Caki2 (cell line): ENCODE measurements at places on chromosomes 7 and 10. TPM values are rescaled to one million over a fixed set of nuclear protein-coding genes. Genes with fewer than 3 reads are reported as not detected.
A peak's percentile ranks its signal among the peaks of the same experiment; 100 is the strongest.

GRCh38 chr10:78520737-78521430 lies 487.2 kb downstream of the RPS24 start:
- peak; percentile 64 for DNase-seq

DNA sequence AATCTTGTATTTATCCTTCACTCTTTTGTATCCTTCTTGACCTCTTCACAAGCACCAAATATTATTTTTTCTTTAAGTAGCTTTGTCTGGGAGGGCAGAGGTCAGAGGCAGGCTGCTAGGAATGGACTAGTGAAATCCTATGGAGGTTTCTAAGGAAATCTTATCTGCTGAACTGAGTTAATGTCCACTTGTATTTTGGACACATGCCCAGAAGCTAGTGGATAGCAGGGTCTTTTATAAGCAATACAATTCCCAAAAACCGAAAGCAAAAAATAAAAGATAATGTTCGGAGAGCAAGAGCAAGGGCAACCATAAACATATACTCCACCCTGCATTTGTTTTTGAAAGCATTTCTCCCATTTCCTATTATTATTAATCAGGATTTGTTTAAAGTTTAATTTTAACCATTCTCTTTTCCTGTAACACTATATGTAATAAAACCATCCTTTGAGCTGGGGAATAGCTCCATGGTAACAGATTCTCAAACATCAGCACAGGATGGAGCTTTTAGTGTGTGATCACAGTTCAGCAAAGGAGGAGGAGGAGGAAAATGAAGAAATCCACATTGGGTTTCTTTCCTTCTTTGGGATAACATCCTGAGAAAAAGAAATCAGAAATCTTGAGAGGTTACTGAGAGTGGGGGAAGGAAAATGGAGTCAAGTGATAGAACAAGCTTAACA lies 328.2 kb upstream of the LRRN3 start:
- no peak for DNase-seq

The SPDYE2B gene
- not detected in 2 replicates for total RNA-seq

- DNase-seq = no peak
These were observed 473.2 kb downstream of the REEP3 start for GRCh38 chr10:63994371-63994770.

- no peak for DNase-seq
These were observed 211.3 kb downstream of the MBL2 start for GRCh38 chr10:52561322-52561721.

GRCh38 chr7:118312051-118312450 lies 87.5 kb downstream of the ANKRD7 start:
- DNase-seq = peak; percentile 51

DNA sequence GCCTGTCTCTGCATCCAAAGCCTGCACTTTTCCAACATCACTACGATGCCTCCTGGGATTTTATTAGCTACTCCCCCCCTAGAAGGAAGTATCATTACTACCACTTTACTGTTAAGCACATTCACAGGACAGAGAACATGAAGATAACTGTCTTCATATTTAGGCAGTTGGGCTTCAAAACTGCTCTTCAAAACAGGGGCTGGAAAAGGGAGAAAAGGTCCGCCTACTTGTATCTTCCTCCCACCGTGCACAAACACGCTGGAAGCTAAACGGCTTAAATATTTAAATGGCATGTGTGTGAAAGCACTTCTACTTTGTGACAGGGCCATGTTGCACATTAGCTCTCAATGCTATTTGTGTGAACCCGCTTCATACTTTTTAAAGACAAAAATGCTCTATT lies 999 bp downstream of the ITIH5 start:
- no peak for DNase-seq

The SPDYE2 gene
- total RNA-seq = not detected in 2 replicates

DNA sequence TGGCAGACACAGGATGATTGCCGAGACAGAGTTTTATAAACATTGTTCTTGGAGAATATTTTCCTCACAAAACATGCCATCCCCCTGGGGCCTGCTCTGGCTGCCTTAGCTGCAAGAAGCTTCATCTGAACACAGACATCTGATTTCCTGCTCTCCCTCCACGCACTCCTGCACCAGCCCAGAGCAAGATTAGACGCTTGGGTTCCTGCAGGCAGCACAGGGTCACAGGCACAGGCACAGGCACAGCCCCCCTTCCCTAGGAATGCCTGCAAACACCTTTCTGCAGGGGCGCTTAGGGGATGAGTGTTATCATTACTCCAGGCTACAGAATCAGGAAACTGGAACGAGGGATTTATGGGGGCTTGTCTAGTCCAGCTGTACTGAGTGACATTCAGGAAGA lies 450.3 kb downstream of the GRID1 start:
- peak; percentile 56 for DNase-seq

GRCh38 chr7:23346316-23346715 lies 47.2 kb downstream of the MALSU1 start:
- no peak for DNase-seq

The PSD gene
- 0.78 and 0.87 TPM in 2 replicates for total RNA-seq

DNA sequence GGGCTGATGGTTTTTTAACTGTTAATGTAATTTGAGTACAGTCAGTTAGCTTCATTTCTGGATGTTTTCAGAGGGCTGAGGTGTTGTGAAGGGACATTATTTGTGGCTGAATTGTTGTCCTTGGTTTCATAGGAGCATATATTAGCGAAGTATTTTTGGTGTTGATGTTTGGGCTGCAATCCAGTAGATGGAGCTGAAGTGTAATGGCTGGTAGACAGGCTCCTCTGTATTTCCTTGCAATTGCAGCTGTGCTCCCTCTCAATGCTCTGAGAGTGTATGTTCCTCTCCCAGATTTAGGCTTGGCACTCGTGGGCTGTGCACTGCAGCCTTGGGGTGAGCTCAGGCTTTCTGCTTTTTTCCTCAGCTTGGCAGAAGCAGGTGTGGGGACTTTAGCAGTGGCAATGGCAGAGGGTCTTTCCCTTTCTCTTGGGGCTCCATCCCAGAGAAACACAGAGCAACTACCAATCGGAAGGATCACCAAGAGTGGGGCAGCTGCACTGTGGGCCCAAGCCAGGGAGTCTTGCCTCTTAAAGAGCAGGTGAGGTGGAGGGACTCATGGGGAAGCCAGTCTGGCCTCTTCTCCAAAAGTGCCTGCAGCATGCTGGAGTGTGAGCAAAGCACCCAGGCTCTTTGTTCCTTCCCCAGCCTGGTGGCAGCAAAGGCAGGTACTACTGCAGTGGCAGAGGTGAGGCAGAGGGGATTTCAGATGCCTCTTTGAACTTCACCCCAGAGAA lies 544.4 kb downstream of the SH2D4B start:
- peak; percentile 7 for DNase-seq

- DNase-seq = no peak
These were observed 77.3 kb downstream of the PARD3 start for GRCh38 chr10:34737772-34738169.

- no peak for DNase-seq
These were observed 68.0 kb upstream of the KLF6 start for GRCh38 chr10:3853016-3853415.

The CDK5 gene
- total RNA-seq = 30.1 and 37.2 TPM in 2 replicates

DNA sequence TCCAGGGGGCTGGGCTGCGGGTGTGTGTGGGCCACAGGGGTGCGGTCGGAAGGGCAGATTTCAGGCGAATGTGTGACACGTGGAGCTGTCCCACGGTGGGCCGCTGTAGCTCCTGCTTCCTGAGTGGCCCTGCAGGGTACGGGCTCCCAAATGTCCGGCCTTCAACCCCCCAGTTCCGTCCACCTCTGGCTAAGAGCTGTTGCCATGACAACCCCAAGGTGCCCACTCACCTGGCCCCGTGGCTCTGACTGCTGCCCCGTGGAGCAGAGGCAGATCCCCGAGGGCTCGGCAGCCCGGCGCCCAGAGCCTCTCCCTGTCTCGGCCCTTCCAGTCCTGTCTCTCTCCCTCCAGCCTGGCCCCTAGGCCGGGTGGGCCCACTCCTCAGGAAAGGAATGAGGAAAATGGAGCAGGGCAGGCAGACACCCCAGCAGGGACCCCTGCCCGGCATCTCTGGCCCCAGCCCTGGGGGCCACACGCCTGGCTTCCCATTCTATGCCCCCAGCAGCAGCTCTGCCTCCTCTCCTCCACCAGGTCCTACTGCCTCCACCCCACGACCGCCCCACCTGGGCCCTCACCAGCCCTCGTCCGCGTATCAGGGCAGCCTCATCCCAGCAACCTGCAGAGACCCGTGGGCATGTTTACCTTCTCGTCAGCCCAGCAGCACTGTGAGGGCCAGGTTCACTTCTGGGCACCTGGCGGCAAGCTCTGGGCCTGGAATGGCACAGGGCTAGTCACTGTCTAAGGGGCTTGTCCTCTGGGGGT lies 215.6 kb downstream of the ELFN1 start:
- no peak for DNase-seq

DNA sequence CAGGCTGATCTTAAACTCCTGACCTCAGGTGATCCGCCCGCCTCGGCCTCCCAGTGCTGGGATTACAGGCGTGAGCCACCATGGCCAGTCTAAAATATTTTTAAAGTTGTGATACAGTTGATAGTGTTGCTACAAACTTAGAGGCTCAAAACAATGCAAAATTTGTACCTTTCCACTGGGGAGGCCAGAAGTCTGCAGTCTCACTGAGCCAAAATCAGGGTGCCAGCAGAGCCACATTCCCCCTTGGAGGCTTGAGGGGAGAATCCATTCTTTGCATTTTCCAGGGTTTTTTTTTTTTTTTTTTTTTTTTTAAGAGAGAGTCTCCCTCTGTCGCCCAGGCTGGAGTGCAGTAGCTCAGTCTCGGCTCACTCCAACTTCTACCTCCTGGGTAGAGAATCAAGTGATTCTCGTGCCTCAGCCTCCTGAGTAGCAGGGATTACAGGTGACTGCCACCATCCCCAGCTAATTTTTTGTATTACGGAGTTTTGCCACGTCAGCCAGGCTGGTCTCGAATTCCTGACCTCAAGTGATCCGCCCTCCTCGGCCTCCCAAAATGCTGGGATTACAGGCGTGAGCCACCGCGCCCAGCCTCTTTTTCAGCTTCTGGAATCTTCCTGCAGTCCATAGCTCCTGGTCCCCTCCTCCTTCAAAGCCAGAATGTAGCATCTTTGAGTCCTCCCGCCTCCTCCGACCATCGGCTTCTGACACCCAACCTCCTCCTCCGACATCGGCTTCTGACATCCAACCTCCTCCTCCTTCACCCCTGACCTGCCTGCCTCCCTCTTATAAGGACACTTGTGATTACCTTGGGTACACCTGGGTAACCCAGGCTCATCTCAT lies 37.2 kb downstream of the KLRG2 start:
- no peak for DNase-seq

DNA sequence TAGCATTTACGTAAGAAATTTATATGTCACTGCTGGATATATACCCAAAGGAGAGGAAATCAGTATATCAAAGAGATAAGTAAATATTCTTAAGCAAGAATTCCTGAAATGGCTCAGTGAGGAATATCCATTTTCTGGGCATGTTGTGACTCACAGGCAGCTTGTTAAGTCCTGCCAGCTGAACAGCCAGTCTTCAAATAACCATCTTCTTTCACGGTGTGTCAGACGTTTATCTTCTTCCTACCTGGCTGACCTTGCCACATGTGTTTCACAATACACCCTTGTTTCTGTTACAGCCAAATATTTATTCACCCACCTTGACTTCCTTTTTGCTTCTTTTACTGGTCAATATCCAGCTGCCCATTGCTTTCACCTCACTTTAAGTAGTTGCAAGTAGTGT lies 648.1 kb downstream of the ANKRD7 start:
- DNase-seq = no peak

The OR13A1 gene
- total RNA-seq = not detected in 2 replicates

- no peak for DNase-seq
These were observed 227.8 kb downstream of the CELF2 start for GRCh38 chr10:11245510-11245909.

GRCh38 chr10:571166-571565 lies 118.3 kb downstream of the DIP2C start:
- DNase-seq = no peak

DNA sequence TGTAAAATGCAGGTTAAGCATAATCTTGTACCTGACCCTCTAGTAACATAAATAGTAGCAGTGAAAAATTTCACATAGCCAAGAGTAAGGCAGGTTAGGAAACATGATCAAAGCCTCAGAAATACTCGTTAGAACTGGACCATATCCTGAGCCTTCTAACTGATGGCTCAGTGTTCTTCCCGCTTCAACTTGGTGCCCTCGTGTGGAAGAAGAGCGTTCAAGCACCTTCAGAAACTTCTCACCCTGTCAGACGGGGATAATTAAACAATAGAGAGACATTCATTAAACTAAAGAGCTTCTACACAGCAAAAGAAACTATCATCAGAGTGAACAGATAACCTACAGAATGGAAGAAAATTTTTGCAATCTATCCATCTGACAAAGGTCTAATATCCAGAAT lies 124.5 kb downstream of the MYOF start:
- peak; percentile 8 for DNase-seq

The FGFBP3 gene
- total RNA-seq = 1.2 and 2.9 TPM in 2 replicates

DNA sequence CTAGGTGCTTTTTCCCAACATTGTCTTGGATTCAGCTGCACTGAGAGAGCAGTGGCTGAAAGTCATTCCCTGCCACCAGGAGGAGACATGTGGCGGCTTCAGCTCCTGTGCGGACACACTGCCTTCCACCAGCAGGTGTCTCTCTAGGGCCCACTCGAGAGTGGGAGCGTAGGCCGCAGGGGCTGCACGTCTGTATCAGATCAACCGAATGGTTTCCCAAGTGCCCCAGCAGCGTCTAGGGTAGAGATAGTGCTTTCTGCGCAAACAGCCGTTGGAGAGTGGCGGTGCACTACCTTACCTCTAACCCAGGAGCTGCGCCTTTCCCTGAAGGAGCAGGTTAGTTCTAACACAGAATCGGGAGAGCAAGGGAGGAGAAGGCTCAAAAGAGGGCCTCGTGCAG lies 31.7 kb downstream of the PAPOLB start:
- DNase-seq = peak; percentile 12
